NT2/D1 (cell line): ENCODE measurements at places on chromosomes 1 and 21.
A peak's percentile ranks its signal among the peaks of the same experiment; 100 is the strongest.

GRCh38 chr1:99600782-99601181, 45.1 kb upstream of the PALMD start:
- no peak for DNase-seq

GRCh38 chr1:156648951-156649350, 7.0 kb downstream of the BCAN start:
- DNase-seq: no peak

DNA sequence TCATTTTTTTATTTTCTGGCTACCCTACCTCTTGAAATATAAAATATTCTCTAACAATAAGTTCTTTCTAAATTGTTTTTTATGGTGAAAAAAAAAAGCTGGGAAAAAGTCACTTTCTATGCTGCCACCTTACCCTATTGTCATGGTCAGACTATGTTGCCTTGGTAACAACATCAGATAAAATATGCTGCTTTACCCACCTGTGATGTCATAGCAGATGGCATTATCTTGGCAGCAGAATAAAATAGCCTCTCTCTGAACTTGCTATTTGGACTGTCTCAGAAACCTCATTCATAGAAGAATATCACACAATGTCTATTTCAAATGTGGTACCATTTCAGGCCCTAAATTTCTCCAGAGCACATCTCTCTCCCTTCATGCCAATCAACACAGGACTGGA, 69.6 kb upstream of the SGIP1 start:
- DNase-seq: no peak

DNA sequence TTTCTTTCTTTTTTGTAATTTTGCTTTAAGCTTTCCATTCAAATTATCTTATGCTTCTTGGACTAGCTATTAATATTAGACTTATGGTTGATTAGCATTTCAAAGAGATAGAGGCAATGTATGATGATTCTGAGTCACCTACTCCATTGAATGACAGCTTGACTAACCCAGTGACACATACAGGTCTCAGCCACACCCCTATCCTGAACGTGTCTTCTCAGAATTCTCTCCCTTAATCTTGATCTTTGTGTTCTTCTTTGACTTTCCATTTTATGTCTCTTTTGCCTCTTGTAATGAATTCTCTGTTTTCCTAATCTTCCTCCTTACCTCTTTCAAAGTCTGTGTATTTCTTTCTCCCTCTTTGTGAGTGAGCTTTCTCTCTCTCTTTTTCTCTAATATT, 241.1 kb downstream of the PDE4B start:
- no peak for DNase-seq

DNA sequence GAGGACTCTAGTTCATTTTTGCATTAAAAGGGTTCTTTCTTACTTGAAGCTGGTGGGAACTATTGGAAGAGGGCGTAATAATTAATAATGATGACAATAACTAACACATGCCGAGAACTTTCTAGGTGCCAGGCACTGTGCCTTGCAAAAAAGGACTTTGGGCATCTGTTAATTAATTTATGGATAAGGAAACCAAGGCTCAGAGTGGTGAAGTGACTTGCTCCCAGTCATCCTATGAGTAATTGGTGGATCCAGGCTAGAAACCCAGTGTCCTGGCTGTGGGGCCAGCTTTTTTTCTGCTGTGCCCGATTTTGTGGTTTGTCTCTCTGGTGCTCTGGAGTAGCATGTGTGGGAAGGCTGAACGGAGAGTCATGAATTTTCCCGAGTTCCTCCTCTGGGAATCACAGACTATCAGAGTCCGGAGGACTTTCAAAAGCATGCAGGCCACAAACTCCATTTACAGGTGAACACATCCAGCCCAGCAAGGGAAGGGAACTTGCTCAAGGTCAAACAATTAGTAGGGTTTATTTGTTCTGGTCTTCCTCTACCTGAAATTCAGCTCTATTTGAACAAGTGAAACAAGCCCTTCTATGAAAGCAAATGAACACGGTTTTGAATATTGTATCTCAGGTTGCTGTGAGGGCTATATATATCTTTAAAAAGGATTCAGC, 23.4 kb downstream of the ROR1 start:
- DNase-seq: no peak

DNA sequence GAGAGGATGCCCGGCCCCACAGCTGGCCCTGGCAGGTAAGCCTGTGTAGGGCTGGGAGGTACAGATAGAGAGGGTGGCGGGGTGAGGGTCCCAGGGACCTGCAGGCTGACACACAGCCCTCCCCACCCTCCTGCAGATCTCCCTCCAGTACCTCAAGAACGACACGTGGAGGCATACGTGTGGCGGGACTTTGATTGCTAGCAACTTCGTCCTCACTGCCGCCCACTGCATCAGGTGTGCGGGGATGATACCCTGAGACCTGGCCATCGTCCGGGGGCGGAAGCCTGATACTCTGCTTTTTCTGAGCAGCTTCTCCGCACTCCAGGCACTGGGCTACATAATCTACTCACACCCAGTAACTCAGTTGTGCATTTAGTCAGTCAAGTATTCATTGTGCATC, 2.1 kb downstream of the CTRC start:
- no peak for DNase-seq

DNA sequence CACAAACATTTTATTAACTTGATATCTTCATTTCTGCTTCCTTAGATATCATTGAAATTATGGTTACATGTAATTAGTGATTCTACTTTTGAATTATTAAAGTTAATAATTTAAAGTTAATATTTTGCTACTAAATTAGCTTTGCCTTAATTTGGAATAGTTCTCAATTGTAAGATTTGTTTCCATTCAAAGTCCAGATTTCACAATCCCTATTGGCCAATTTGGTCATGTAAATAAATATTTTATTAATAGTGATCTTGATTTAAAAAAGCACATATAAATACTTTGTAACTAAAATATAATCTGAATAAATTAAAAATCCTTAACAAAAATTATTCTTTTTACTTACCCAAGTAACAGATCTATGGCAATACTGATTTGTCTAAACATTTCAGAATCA, 1558.6 kb downstream of the NCAM2 start:
- no peak for DNase-seq

DNA sequence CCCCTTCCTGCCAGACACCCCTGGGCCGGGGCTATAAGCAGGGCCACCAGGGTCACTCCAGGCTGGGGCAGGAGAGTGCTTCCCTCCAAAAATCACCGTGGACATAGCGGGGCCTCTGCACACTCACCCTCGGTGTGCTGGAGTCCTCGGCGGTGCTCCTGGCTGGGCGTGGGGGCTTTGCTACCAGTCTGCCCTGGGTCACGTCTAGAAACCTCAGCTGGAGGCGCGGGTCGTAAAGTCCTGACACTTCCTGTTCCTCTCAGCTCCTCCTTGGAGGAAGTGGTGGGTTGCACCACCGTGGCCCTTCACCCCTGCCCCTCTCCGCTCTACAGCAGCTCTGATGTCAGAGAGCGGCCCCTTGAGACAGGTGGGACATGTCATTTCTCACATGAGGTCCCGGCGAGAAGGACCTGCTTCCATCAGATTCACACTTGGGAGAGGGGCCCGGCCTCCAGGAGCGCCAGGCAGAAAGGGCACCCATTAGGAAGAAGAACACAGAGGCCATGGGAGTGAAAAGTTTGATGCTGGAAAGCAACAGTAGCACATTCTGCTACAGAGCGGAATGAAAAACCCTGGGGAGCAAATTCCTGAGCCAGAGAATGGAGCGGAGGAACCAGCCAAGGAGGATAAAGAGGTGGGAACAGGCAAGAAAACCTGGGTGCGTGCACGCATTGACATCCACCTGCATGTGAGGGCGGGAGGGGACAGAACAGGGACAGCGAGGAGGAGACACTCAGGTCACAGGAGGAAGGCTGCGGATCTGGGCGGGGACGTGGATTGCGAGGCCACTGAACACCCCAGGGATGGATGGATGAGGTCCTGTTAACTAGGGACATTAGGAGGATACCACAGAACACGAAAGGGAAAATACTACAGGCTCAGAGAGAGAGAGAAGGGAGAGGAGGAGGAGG, at the start of gene ITGB2:
Gene ITGB2 (minus strand): TSS at position 206 of the 911 bp plus-strand sequence. CDS start 10,117 bp downstream, outside the sequence.
- no peak for DNase-seq

GRCh38 chr21:35652872-35653271, 407.5 kb downstream of the SETD4 start:
- no peak for DNase-seq

GRCh38 chr1:246281639-246282038, 225.4 kb downstream of the SMYD3 start:
- DNase-seq: no peak

GRCh38 chr1:236858165-236858564, 63.1 kb downstream of the MTR start:
- DNase-seq: no peak

- no peak for DNase-seq
These were observed 50.5 kb upstream of the IL12RB2 start for GRCh38 chr1:67257173-67257535.

DNA sequence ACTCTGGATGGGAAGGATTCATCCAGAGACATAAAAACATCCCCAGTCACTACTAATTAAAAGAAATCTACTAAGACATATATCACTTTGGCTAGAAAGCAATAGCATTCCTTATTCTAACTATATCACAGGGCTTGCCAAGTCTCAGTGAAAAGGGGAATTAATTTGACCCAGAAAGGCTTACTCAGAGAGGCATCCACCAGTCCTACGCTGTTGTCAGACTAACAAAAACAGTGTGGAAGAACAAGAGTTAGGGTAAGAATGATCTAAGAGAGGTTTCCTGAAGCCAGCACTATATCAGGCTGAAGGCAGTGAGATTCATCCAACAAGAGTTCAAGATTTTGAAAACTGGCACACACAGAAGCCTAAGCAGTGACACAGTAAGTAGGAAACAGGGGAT, 126.1 kb downstream of the GDAP2 start:
- no peak for DNase-seq

- DNase-seq: peak; percentile 84
These were observed 700 bp upstream of the SYDE2 start for GRCh38 chr1:85201340-85202091.

DNA sequence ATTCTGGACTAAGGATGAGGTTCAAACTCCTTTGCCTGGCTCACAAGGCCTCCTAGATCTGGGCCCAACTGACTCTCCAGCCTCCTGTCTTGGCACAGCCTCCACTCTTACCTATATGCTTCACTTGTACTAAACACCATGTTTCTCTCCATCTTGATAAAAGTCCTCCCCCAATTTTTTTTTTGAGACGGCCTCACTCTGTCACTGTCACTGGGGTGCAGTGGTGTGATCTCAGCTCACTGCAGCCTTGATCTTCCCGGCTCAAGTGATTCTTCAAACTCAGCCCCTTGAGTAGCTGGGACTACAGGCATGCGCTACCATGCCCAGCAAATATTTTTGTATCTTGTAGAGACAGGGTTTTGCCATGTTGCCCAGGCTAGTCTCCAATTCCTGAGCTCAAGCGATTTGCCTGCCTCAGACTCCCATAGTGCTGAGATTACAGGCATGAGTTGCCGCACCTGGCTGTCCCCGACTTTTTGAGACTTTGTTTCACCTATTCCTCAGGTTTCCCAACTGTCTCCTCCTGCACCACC, 39.7 kb downstream of the CD34 start:
- no peak for DNase-seq

GRCh38 chr1:84073266-84073665, 70.8 kb upstream of the PRKACB start:
- DNase-seq: no peak

GRCh38 chr1:94859174-94859573, 39.0 kb downstream of the SLC44A3 start:
- DNase-seq: no peak

- no peak for DNase-seq
These were observed 9.2 kb downstream of the RAP1GAP start for GRCh38 chr1:21659924-21660326.

DNA sequence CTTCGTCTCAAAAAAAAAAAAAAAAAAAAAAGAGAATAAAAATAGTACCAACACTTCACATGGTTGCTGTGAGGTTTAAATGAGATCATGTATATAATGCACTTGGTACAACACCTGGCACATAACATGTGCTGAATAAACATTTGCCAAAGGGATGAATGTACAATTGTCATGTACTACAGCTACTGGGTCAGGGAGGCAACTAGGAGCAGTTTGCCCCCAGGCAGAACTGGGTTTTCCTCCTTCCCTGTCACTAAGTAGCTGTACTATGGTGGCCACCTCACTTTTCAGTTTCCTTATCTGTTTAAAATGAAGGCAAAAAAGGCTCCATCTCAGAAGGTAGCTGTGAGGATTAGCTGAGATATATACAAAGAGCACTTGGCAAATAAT, 11.5 kb downstream of the AK2 start:
- no peak for DNase-seq

GRCh38 chr1:26288311-26288941, 8.5 kb downstream of the SH3BGRL3 start:
- DNase-seq: no peak

GRCh38 chr21:32336711-32337110, 38.1 kb downstream of the MRAP start:
- no peak for DNase-seq

DNA sequence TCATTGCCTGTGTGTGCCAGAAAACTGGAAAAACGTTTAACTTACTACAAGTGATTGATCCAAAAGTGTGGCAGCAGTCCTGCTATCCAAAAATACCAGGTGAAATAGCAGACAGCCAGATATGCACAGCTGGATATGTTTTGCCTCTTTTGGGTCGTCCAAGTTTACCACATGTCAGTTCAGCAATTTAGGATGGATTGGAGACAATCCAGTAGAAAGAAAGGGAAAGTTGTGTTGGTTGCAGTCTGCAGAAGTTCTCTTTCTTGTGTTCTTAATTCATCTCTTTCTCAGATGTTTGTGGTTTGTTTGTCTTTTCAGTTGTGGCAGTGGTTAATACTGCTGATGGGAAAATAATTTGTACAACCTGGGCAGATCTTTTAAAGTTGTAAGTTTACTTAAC, 645.0 kb downstream of the PTPRC start:
- no peak for DNase-seq

DNA sequence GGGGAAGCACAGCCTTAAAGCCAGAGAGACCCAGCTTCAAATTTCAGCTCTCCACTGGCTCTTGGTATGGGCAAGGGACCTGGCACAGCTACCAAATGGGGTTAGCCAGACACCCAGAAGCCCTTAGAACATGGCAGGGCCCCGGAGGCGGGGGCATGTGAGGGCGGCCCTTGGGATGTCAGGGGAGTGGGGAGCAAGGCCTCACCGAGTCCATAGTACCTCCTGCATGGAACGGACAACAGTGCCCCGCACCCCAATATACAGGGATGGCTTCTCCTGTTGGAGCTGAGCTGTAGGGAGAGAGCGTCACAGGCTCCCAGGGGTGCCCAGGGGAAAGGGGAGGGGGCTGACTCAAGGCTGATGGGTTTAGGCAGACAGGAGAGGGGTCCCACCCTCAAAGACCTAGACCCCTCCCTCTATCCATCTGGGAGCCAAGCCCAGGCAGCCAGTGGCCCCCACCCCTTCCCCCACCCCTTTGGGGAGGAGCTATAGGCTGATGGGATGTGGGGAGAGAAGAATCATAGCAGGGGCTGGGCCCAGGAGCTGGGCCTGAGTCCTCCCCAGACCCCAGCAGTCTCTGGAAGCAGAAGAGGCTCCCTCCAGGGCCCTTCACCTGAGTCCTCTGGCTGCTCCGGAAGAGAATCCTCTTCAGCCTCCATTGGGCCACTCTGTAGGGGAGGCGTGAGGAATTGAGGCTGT, 16.5 kb downstream of the SPOCD1 start:
- DNase-seq: no peak
